Adrenal gland (tissue), 19 donors: ENCODE measurements at places on chromosomes 2 and 18. TPM values are rescaled to one million over a fixed set of nuclear protein-coding genes. Genes with fewer than 3 reads are reported as not detected.
A peak's percentile ranks its signal among the peaks of the same experiment; 100 is the strongest.

RESP18 gene
- not detected for total RNA-seq

MYOM1 gene
- 2.4 TPM for total RNA-seq

DNA sequence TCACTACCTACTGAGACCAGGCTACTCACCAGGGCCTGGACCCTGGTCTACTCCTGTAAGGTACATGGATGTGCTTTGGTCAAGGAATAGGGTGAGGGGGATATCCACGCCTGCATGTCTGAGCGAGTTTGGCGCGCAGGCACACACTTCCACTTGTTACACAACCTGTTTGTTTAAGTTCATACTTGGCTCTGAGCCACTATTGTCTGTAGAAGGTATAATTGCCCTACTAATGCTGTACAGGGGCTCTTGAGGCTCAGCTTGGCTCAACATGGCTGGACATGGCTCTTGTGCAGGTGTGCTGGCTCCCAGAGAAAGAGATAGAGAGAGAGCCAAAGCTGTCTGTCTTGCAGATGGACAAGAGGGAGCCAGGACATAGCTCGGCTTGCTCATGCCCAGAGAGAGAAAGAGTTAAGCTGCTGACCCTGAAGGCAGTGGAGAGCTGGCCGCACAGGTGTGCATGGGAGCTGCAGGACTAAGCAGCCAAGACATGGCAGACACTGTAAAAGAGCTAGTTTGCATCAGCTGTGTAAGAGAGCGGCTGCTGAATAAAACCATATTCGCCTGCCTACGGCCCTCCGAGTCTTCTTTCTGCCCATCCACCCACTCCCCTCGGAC is 35.2 kb downstream of the NPPC start:
- DNase-seq: peak; percentile 5
- H3K27me3 ChIP-seq: no peaks in the 10 kb centered on the region
- H3K4me3 ChIP-seq: no peak overlapping the region
- H3K4me1 ChIP-seq: no peaks in the 10 kb centered on the region
- H3K27ac ChIP-seq: no peak overlapping the region

CYBRD1 gene
- total RNA-seq: 17.6 TPM

RIT2 gene
- not detected for total RNA-seq

GRCh38 chr2:171595896-171596295 is 73.6 kb downstream of the CYBRD1 start:
- H3K36me3 ChIP-seq: no peaks in the 10 kb centered on the region
- H3K4me3 ChIP-seq: no peak overlapping the region
- peaks cover 12% of the 10 kb centered on the region for H3K4me1 ChIP-seq
- DNase-seq: peak; percentile 41

- no peaks in the 10 kb centered on the region for H3K27me3 ChIP-seq
- no peaks in the 10 kb centered on the region for H3K36me3 ChIP-seq
- peak within 1 kb of the TSS; percentile 90 for H3K27ac ChIP-seq
- H3K4me1 ChIP-seq: peaks cover 16% of the 10 kb centered on the region
- DNase-seq: no peak
Observed at GRCh38 chr18:35581546-35581897, at the start of gene GALNT1. Gene GALNT1, plus strand, starts transcription at chr18:35581740. Its CDS starts 72,923 bp downstream, at chr18:35654663.

- H3K27ac ChIP-seq: no peak overlapping the region
- H3K4me1 ChIP-seq: peaks cover 46% of the 10 kb centered on the region
- no peaks in the 10 kb centered on the region for H3K27me3 ChIP-seq
- no peak for DNase-seq
- H3K36me3 ChIP-seq: no peaks in the 10 kb centered on the region
Observed at GRCh38 chr2:134259994-134260393, 6.1 kb downstream of the MGAT5 start.

ATG9A gene
- 52.0 TPM for total RNA-seq

PRLH gene
- not detected for total RNA-seq

GRCh38 chr2:27323596-27324285 is 844 bp upstream of the MPV17 start:
- no peaks in the 10 kb centered on the region for H3K27me3 ChIP-seq
- H3K27ac ChIP-seq: peak overlapping the region; percentile 94
- peak; percentile 49 for DNase-seq
- peaks cover 34% of the 10 kb centered on the region for H3K4me1 ChIP-seq
- no peaks in the 10 kb centered on the region for H3K36me3 ChIP-seq
- peak overlapping the region; percentile 99 for H3K4me3 ChIP-seq

DNA sequence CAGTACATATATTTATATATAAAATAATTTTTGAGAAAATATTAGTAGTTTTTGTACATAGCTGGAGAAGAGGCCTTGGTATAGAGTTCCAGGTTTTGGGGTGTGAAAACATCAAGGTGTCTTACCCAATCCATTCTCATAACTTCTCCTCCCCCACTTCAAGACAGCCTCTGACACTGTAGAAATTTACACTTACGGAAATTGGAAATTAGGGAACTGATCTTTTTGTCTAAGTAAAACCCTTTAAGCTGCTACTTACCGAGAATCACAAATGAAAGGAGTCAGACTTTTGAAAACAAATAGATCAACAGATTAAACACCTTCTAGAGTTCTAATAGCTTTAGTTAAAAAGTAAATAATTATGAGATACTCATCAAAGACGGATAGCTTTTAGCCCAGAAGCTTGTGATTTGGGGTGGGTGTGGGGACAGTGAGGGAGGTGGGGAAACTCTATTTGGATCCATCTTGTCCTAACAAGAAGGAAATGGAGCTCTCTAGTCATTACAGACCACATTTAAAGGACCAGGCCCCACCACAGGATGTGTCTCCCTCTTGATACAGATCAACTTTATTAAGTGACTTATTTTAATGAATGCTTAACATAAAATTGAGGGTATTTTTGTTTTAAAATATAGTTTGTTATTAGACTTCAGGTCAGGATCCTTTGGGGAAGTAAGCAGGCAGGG is 11.1 kb upstream of the FBXO11 start:
- H3K36me3 ChIP-seq: no peaks in the 10 kb centered on the region
- no peak overlapping the region for H3K27ac ChIP-seq
- DNase-seq: no peak
- H3K27me3 ChIP-seq: no peaks in the 10 kb centered on the region
- H3K4me1 ChIP-seq: no peaks in the 10 kb centered on the region
- no peak overlapping the region for H3K4me3 ChIP-seq

GRCh38 chr2:112074506-112074905 is 19.4 kb downstream of the TMEM87B start:
- H3K4me1 ChIP-seq: no peaks in the 10 kb centered on the region
- no peak overlapping the region for H3K27ac ChIP-seq
- DNase-seq: no peak
- no peak overlapping the region for H3K4me3 ChIP-seq

MAP3K19 gene
- total RNA-seq: not detected

ATG4B gene
- 57.5 TPM for total RNA-seq

DNA sequence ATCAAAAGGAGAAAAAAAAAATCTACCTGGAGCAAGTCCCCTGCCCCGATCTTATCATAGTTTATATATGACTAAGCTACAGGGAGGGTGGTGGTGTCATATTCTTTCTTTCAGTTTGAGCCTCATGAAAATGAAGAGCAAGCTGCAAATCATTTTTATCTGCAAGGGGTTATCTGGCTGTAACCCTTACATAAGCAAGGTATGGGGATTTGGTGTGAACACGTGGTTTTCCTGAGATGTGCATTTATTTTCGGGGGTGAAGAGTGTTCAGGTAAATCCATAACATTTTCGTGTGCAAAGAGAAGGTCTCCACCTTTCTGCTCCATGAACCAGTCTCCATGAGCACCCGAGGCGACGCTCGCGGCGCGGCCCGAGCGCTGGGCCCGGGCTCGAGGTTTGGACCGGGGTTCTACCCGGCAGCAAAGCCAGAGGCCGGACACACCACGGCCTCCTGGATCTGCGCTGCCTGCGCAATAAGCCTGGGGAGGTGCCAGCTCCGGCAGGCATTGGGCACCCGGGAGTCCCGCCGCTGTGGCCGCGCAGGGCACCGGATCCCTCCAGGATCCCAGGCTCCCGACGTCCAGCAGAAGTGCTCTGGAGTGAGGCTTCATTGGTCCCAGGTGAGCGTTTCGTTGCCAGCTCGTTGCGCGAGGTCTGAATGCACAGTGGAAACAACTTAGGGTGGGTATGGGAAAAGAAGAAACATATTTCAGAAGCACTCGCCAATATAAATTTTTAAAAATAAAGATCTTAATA is 36.1 kb upstream of the GPD2 start:
- H3K27ac ChIP-seq: peak overlapping the region; percentile 76
- peaks cover 8% of the 10 kb centered on the region for H3K4me1 ChIP-seq
- peak; percentile 91 for DNase-seq
- no peaks in the 10 kb centered on the region for H3K27me3 ChIP-seq
- H3K4me3 ChIP-seq: peak overlapping the region; percentile 50
- no peaks in the 10 kb centered on the region for H3K36me3 ChIP-seq

- no peak overlapping the region for H3K27ac ChIP-seq
- H3K4me3 ChIP-seq: no peak overlapping the region
- H3K4me1 ChIP-seq: no peaks in the 10 kb centered on the region
- DNase-seq: no peak
Observed at GRCh38 chr2:147250652-147251356, 594.0 kb upstream of the ACVR2A start.

DNA sequence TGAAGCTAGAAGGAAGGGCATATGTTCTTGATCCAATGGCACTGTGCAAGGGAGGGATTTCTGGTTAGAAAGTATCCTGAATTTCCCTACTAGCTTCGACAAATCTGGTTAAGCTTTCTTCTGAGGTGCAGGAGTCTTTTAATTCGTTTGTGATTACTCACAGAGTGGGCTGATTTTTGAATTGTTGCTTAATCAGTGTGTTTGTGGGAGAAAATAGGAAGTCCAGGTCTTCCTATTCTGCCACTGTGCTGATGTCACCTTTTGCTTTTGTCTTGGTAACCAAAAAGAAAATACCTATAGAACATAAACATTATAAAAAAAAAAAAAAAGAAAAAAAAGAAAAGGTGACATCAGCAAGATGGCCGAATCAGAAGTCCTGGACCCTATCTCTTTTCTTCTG is 1008.6 kb downstream of the TSN start:
- no peaks in the 10 kb centered on the region for H3K36me3 ChIP-seq
- H3K4me3 ChIP-seq: no peak overlapping the region
- H3K4me1 ChIP-seq: no peaks in the 10 kb centered on the region
- H3K27me3 ChIP-seq: no peaks in the 10 kb centered on the region
- DNase-seq: no peak

- no peaks in the 10 kb centered on the region for H3K4me1 ChIP-seq
- H3K4me3 ChIP-seq: no peak overlapping the region
- no peaks in the 10 kb centered on the region for H3K27me3 ChIP-seq
- H3K36me3 ChIP-seq: no peaks in the 10 kb centered on the region
Observed at GRCh38 chr2:233690444-233690843, 2.2 kb upstream of the UGT1A6 start.

GRCh38 chr18:51603551-51603950 is 406.1 kb upstream of the MEX3C start:
- H3K4me3 ChIP-seq: no peak overlapping the region
- no peak overlapping the region for H3K27ac ChIP-seq
- H3K4me1 ChIP-seq: no peaks in the 10 kb centered on the region
- no peak for DNase-seq
- H3K36me3 ChIP-seq: no peaks in the 10 kb centered on the region
- H3K27me3 ChIP-seq: no peaks in the 10 kb centered on the region

DNA sequence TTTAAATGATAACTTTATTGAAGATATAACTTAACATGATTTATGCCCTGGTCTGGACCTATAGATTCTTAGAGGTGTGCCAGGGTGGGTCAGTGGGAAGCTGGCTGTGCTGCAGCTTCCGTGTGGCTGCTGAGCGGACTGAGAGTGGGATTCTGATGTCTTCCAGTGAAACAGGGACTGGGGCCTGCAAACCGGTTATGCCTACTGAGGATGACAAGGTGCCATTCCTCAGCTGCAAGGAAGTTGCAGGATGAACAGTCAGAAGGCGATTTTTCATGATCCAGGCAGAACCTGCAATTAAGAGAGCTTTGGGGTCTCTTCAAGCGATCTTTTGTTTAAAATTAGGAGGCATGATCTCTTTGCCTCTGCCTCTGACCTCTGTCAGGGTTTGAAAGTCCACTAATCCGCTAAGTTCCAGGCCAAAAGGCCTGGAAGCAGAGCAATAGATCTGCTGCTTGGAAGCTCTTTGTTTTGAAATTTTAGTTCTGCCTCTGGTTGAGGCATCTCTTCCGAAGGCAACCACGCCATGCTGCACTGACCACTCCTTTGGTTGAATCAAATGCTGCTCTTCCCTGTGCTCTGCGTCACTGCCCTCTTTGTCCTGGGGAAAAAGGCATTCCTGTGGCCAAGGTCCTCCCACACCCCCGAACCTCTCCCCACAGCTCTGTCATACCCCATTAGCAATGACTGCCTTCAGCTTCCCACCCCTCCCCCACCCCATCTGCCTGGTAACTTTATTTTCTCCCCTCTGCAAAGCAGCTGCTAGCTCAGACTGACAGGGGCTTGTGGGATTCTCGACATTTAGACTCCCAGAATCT is 2.0 kb downstream of the TMEM169 start:
- peaks cover 7% of the 10 kb centered on the region for H3K4me1 ChIP-seq
- no peaks in the 10 kb centered on the region for H3K36me3 ChIP-seq
- H3K27ac ChIP-seq: no peak overlapping the region
- no peaks in the 10 kb centered on the region for H3K27me3 ChIP-seq
- H3K4me3 ChIP-seq: no peak overlapping the region
- DNase-seq: no peak

- DNase-seq: no peak
- H3K4me1 ChIP-seq: no peaks in the 10 kb centered on the region
- no peak overlapping the region for H3K27ac ChIP-seq
- no peaks in the 10 kb centered on the region for H3K36me3 ChIP-seq
Observed at GRCh38 chr2:241049739-241050623, 51.6 kb downstream of the SNED1 start.

DNA sequence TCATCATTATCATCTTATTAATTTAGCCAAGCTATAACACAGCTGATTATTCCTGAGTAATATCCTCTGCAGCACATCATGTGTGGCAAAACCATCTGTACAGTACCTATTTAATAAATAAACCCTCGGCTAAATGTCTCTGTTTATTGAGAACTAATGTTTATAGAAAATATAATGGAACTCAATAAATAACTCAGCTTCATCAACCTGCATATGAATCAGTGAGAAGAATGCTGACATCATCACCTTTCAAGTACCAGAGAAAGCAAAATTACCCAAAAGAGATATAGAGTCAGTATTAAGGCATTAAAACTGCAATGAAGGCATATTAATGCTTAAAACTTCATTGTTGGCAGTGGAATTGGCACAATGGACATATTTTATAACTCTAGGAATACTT is 558.3 kb downstream of the PLCL1 start:
- H3K4me1 ChIP-seq: no peaks in the 10 kb centered on the region
- H3K27me3 ChIP-seq: no peaks in the 10 kb centered on the region
- H3K27ac ChIP-seq: no peak overlapping the region
- no peak overlapping the region for H3K4me3 ChIP-seq
- DNase-seq: no peak

C1QL2 gene
- total RNA-seq: not detected

FBXO48 gene
- total RNA-seq: 0.94 TPM

TWIST2 gene
- total RNA-seq: 20.5 TPM

DNA sequence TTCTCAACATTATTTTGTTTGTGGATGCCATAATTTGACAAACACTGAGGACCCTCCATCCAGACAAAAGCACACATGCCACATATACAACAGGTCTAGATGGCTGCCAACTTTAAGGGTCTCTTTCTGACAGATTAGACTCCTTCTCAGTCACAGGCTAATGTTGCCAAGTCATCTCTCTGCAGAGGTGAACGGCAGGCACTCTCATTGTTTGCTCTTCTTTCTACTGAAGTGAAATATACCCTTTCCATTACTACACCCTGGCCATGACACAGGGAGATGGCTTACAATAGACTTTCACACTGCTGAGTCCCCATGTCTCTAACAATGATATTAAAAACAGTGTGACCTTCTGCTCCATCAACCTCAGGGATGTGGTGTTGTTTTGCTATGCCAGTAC is 47.5 kb upstream of the ZNF397 start:
- no peak for DNase-seq
- H3K27me3 ChIP-seq: no peaks in the 10 kb centered on the region
- H3K36me3 ChIP-seq: no peaks in the 10 kb centered on the region
- no peaks in the 10 kb centered on the region for H3K4me1 ChIP-seq
- H3K27ac ChIP-seq: no peak overlapping the region
- H3K4me3 ChIP-seq: no peak overlapping the region
